Mesothelial cell of epicardium (in vitro differentiated cells): ENCODE measurements at places on chromosomes 11 and 22. TPM values are rescaled to one million over a fixed set of nuclear protein-coding genes. Genes with fewer than 3 reads are reported as not detected.

NUP98 gene
- total RNA-seq, result 82.6 to 85.4 TPM (median 83.3 TPM) in 3 replicates

KRTAP5-11 gene
- 0.44 TPM in 1 of 3 replicates, not detected in the others for total RNA-seq

APOL5 gene
- total RNA-seq, result not detected in 3 replicates

MRGPRX3 gene
- total RNA-seq, result not detected in 3 replicates

TSG101 gene
- total RNA-seq, result 45.1 to 51.8 TPM (median 45.7 TPM) in 3 replicates

DNA sequence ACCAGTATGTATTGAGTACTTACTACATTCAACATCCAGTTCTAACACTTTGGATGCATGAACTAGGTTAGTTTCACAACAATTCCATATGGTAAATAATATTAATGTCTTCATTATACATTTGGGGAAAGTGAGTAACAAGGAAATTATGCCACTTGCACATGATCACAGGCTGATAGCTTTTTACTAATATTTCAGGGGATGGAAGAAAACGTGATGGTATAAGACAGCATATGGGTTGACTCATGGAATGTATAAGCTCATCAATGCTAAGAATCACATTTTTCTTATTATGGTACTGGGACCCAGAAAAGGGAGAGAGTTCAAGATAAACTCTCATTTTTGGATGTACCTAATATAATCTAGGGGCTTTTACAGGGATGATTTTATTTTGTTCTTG, 188.7 kb downstream of the MIAT start:
- DNase-seq, result no peak

DNA sequence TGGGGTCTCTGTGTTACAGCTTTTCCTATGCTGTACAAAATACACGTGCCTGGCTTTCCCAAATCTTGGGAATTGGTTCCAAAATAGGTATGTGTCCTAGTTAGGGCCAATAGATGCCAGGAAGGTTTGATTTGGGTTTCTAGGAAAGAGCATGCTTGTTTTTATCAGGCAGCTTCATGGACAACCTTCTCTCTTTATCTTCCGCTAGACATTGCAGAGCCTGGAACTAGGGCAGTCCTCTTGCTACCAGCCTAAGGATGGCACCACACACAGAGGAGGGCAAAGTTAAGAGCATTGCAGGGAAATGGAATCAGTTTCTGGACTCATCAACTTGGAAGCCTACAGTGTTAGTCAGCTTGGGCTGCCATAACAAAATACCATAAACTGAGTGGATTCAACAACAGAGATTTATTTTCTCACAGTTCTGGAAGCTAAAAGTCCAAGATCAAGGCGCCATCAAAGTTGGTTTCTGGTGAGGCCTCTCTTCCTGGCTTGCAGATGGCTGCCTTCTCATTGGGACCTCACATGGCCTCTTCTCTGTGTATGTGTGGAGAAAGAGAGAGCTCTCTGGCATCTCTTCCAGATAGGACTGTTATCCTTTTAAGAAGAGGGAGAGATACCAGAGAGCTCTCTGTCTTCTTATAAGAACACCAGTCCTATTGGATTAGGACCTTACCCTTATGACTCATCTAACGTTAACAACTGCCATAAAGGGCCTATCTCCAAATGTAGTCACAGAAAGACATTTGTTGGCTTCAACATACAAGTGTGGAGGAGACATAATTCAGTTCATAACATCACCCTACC, 27.3 kb upstream of the CREB3L1 start:
- no peak for DNase-seq

- DNase-seq, result no peak
Measured at GRCh38 chr11:230431-230830, 5.7 kb downstream of the SIRT3 start.

- no peak for DNase-seq
Measured at GRCh38 chr11:98734686-98735085, 286.1 kb upstream of the CNTN5 start.

GRCh38 chr11:85822814-85823213, 11.9 kb upstream of the SYTL2 start:
- no peak for DNase-seq

DNA sequence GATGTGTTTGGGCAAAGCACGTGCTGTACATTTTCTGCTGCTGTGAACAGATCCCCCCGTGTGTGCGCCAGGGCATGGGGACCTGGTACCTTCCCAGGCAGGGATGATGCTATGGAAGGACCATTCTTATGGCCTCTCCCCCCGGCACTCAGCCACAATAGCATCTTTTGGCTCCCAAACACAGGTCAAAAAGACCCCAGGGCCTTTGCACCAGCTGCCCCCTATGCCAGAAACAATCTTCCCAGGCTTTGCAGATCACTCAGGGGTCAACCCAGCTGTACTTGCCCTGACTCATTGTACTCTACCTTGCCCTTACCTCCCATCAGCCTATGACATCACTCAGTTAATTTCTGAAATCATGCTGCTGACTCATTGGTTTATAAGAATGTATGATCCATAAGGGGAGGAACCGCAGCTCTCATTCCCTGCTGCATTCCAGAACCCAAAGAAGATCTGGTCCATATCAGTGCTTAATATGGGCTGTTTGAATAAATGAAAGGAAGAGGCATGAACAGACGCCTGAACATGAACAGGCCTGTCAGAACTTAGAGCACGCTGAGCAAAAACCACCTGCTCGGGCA, 100.7 kb downstream of the CELSR1 start:
- no peak for DNase-seq

GRCh38 chr11:125593114-125593820, 615 bp downstream of the STT3A start:
- no peak for DNase-seq

GRCh38 chr22:44127356-44127755, 53.4 kb upstream of the PARVG start:
- no peak for DNase-seq

DNA sequence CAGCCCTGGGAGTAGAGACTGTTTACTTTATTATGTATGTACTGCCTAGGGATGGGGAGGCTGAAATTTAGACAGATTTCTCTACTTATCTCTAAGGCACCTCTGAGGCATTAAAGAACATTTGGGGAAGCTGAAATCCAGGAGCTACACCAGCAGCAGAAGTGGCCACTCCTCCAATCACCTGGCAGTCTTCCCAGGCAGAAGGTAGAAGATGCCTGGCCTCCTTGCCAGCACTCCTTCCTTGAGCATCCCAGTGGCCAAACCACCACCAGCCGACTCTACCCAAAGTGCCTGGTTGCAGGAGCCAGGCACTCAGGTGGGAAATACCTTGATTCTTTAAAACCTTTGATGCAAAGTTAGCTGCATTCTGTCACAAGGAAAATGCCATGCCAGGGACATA, 1.9 kb upstream of the FAT3 start:
- DNase-seq, result no peak

DNA sequence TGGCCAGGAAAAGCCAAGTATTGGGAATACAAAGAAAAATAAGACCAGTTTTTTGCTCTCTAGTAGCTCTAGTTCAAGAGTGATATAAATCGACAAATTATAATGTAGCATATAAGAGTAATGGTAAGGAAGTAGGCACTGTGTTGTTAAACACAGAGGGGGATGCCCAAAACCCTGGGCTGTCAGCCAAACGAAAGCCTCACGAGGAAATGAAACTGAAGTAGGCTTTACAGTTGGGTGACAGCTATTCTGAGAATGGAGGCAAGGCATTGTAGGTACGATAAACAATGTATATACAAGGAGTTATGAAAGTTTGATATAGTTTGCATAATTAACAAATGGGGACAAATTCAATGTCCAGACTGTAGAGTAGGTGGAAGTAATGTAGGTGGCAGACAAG, 176.4 kb downstream of the FAM181B start:
- no peak for DNase-seq

- no peak for DNase-seq
Measured at GRCh38 chr11:70788248-70789022, 390.1 kb downstream of the CTTN start.

GRCh38 chr11:27060816-27061460, 20.3 kb downstream of the BBOX1 start:
- no peak for DNase-seq

GRCh38 chr11:85699957-85700741, 14.2 kb upstream of the CCDC89 start:
- DNase-seq, result no peak

DNA sequence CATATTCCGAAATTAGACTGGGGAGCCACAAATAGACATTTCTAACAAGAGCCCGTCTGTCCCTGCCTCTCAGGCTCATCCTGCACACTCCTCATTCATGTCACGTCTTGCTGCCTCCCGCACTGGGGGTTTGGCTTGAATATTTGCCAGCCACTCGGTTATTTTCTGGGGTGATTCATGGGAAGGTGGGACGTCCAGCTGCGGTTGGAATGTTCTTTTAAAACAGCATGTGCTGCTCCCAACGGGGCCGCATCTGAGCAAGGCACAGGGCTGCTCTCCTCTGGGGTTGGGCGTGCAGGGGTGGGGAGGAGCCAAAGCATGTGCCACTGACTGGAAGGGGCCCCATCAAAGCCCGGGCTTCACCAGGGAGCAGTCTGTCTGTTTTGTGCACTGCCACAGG, 25.9 kb upstream of the SLC5A4 start:
- DNase-seq, result no peak

DNA sequence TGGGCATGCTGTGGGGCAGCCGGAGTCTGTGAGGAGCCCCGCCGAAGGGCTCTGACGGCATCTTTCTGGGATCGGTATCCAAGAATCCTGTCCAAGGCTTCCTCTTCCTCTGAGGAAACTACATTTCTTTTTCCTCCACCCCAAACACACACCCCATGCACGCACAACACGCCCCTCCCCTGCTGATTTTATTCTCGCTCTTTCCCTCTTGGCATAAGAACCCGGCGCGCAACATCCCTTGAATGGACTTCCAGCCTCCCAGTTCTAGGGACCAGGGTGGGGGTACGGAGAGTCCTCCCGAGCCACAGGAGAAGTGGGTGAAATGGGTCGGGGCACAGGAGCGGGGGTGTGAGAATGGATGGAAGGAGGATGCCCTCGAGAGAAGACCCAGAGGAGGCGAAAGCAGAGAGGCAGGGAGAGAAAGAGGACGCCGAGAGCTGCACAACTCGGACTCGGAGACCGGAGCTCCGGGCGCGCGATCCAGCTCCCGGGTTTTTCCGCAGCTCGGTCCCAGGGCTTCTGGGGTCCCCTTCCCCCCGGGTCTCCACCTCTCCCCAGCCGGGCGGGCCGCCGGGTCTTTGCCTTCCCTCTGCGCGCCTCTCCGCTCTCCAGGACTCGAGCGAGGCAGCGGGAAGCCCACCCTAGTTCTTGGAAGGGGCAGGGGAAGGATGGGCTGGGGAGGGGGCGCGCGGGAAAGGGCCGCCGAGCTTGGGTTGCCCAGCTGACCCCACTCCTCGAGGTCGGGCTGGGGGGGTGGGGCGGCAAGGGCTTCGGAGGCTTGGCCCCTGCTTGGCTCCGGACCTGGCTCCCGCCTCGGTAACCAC, 1.5 kb upstream of the LARGE1 start:
- peak; percentile 76 for DNase-seq

GRCh38 chr11:118820412-118821357, 29.7 kb upstream of the DDX6 start:
- no peak for DNase-seq

- no peak for DNase-seq
Measured at GRCh38 chr11:113001709-113002108, 40.5 kb downstream of the NCAM1 start.

DNA sequence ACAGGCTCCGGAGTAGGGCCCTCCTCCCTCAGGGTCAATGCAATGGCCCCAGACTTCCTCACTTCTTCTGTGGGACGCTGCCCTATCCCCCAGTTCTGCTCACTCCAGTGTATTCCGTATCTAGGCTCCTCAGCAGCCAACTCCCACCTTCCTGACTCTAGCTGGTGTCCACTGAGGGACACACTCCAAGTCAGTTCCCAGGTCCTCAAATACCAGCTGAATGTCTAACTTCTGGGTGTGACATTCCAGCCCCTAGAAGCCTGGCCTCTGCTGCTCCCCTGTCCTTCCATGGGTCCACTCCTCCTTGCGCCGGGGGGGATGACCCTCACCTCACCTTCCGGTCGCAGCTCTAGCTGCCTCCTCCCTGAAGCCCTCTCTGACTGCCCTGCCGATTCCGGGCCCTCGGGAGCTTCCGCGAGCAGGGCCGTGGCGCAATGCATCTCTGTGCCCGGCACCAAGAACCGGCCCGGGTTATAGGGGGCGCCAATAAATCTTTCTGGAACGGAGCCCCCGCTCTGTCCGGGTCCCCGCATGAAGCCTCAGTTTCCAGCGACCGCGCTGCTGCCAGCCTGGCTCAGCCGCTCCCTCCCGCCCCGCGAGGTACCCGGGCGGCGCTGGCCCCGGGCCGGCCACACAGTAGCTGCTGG, 15.4 kb downstream of the BAD start:
- no peak for DNase-seq

DNA sequence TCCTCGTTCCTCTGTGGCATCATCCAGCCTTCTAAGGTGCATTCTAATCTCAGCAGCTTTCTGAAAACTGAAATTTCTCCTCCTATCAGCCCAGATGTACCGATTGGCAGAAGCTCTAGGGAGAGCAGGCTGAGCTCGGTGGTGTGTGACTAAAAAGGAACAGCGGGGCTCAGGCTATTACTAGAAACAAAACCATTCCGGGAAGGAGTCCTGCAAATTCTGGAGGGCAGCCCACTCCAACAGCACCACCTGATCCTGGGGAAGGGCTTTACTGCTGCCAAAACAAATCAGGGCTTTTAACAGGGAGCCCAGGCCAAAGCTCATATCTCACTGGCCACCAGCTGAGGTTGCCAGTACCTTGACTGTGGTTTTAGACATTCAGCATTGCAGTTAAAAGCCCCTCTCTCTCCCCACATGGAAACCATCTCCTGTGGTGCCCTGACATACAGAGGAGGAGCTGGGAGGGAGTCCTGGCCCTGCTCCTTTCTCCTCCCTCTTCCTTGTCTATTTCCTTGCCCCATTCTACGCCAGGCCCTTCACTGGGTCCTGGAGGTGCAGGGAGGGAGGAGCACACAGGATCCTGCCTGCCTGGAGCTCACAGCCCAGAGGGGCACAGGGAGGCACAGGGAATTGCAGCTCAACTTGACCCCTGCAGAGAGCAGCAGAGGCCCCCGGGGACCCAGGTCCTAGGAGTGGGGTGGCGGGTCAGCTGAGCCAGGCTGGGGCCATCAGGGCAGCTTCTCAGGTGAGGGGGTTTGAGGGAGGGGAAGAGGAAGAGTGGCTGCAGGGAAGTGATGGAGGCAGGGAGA, 889 bp downstream of the PLAAT4 start:
- no peak for DNase-seq

GRCh38 chr22:17218341-17218740, 894 bp downstream of the ADA2 start:
- DNase-seq, result no peak

GRCh38 chr11:122098261-122098980, 17.6 kb downstream of the BLID start:
- no peak for DNase-seq

DNA sequence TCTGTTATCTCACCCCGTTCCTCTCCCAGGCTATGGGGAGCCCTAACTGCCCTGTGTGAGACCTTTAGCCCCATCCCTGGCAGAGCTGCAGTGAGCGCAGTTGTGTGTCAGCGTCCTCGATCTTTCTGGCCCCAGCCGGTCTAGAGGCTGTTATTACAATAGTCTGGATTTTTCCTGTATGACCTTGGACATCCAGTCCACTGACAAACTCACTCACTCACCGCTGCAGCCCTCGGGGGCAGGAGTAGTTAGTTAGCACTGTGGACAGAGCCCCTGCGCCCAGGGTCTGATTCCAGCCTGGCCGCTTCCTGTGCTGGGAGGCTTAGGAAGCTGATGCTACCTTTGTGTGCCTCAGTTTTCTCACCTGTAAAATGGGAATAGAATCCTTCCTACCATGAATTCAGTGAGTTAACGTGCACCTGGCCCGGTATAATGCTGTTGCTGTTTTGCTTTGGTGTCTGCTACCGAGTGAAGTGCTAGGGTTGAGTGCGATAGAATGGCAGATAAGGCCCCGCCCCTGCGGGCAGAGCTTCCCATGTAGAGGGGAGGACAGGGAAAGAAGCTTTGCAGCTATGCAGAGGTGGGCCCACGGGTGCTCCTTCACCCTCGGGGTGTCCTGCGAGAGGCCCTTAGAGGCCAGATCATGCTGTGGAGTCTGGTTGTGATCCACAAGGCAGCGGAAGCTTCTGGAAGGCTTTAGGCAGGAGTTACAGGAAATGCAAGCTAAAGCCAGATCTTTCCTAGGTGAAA, 3.0 kb downstream of the LRP5 start:
- DNase-seq, result no peak
